Esophagus squamous epithelium (tissue), 5 donors: ENCODE measurements at places on chromosomes 4 and X. TPM values are rescaled to one million over a fixed set of nuclear protein-coding genes. Genes with fewer than 3 reads are reported as not detected.

- no peak for DNase-seq
Observed at GRCh38 chr4:76306882-76307659, 538 bp downstream of the STBD1 start.

- DNase-seq, result no peak
Observed at GRCh38 chrX:21747558-21747957, 10.4 kb downstream of the SMPX start.

GRCh38 chr4:75698963-75699228, 25.5 kb upstream of the USO1 start:
- DNase-seq, result no peak

DNA sequence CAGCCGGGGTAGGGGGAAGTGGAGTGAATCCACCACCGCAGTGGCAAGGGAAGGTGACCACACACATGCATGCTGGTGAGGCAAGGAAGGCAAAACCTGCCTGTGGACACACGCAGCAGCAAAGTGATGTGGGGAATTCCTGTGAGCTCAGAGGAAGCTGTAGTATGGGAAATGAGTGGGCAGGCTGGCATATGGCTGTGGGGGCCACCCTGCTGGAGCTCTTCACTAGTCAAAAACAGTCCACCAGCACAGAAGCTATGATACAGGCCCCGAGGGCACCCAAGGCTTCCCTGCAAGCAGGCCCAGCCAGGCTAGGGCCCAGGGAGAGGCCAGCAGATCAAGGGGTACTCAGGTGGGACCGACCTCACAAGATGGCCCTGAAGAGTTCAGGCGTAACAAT, 239.1 kb downstream of the CHM start:
- no peak for DNase-seq

- no peak for DNase-seq
Observed at GRCh38 chr4:120871173-120871572, 51.4 kb downstream of the PRDM5 start.

DNA sequence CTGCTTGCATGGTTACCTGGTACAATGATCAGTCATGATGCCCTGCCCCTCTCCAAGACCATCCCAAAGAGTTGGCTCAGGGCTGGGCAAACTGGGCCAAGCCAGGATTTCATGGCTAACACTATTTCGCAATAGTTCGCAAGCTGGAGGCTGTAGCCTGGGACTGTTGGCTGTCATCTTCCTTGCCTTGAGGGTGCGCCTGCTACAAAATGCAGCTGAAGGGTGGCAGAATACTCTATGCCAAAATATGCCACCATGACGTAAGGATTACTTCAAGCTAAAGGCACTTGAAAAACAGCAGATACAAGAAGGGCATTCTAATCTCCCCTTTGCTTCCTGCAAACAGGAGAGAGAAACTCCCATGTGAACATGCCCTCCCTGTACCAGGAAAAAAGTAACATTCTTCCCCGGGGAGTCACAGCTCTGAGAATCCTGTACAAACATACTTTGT, 21.0 kb downstream of the SAT1 start:
- no peak for DNase-seq

GRCh38 chr4:73098016-73098415, 28.5 kb upstream of the COX18 start:
- no peak for DNase-seq

GRCh38 chr4:85707611-85708010, 232.7 kb downstream of the ARHGAP24 start:
- no peak for DNase-seq

- no peak for DNase-seq
Observed at GRCh38 chrX:421646-422391, 35.1 kb upstream of the PPP2R3B start.

GRCh38 chr4:170170861-170171260, 81.1 kb upstream of the AADAT start:
- no peak for DNase-seq

DNA sequence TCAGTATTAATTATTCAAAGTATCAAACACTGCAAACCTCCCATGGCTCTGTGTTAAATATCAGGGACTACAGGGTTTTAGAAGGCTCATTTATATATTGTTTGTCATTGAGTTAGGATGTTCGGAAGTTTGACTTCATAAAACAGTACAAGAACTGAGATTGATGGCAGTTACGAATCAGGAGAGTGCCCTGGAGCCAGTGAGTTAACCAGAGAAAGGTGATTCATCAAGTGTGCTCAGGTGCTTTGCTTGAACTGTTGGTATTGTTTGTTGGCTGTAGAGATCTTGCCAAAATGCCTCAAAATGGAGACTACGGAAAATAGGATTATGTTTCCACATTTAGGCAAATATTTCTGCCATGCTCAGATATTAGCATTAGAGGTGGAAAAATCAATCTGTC, 7.5 kb upstream of the GPR101 start:
- DNase-seq, result no peak

GRCh38 chrX:68832516-68833447, 4.0 kb downstream of the EFNB1 start:
- no peak for DNase-seq

DNA sequence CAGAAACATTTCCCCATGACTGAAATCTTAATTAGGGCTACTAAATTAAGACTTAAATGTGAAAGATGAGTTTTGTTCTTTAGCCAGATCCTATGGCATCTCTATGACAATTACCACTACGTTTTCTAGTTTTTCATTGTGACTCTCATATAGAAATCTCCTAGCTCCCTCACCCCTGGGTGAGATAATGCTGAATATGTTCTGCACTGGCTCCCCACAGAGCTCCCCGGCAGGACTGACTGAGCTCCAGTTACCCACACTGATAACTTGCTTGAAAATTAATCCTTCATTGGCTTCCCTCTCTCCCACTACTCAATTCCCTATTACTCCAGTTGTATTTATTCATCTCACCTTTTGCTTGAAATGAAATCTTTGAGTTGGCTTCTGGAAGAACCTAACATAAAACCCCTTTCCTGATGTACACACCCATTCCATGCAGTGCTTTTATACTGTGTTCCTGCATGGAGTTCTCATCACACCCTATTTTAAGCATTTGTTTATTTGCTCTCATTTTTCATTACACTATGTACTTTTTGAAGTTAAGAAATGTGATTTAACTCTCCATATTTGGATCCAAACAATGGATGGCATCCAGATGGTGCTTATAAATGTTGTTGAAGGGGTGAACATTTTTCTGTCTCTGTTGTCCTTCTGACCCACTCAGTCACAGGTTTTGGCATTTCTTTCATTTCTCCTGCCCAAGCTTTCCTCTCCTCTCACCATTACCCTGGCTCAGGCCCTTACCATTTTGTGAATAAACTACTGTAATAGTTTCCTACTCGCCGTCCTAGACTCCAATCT, 623.4 kb downstream of the SPRY1 start:
- DNase-seq, result no peak

- DNase-seq, result no peak
Observed at GRCh38 chrX:49292400-49293362, 10.8 kb upstream of the GAGE10 start.

DNA sequence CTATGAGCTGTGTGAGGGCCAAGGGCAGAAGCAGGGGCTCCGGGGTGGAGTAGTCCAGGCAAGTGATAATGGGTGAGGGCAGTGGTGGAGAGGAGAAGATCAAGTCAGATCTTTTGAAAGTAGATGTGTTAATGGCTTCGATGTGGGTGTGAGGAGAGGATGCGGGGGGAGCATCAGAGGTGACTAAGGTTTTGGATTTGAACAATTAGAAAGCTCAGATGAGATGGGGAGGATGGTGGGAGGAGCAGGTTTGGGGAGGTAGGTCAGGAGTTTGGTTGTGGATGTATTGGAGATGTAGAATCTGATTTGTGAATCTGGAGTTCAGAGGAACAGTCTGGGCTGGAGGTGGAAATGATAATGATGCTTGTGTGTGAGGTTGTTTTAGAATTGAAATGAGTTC, 4.6 kb downstream of the FTSJ1 start:
- no peak for DNase-seq

- DNase-seq, result no peak
Observed at GRCh38 chrX:138270931-138271330, 440.6 kb downstream of the FGF13 start.

DNA sequence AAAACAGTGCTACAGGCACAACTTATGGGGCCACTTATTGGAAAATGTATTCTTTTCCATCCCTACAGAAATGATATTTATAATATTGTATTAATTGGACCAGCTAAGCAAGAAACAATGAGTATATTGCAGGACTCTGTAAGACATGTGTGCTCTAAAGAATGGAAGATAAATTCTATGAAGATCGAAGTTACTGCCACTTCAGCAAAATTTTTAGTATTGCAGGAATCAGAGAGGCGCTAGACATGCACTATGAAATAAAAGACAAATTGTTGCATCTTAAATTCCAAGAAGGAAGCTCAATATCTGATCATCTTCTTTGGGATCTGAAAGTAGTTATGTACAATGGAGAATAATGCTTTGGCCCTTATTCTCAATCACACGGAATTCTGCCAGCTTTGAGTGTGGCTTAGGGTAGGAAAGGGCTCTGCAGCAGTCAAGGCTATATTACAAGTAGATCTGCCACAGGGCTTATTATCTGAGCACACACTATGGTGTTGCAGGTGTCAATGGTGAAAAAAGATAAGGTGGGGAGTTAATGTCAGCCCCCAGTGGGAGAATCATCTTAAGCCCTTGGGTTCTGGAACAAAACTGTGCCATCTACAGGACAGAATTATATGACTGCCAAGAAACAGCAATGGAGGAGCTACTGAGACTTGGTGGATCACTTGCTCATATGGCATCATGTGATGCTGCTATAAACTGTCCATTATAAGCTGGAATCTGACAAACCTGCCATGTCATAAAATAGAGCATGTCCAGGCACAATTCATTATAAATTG, 334.0 kb upstream of the NDST3 start:
- no peak for DNase-seq

GRCh38 chrX:103309860-103310554, 783 bp downstream of the BEX2 start:
- no peak for DNase-seq

DNA sequence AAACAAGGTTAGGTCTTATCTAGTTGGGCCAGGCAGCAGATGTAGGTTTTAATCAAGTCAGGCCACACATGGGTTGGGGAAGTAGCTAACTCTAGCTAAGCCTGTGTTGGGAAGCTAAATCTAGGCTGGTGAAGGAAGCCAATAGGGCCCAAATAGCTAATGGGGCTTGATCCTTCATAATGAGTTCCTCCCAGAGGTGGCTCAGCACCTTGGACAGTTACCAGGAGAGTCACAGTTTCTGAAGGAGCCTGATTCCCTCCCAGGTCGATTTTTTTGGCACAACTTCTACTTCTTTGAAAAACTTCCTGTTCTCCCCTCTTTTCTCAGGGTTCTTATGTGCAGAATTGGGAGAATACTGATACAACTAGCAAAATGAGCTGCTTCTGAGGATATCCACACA, 242.5 kb upstream of the PRPS2 start:
- no peak for DNase-seq

- DNase-seq, result no peak
Observed at GRCh38 chrX:53666171-53666570, 20.3 kb downstream of the HUWE1 start.

GRCh38 chr4:14178421-14178820, 550.9 kb upstream of the BOD1L1 start:
- no peak for DNase-seq

- DNase-seq, result no peak
Observed at GRCh38 chr4:48119646-48120045, 14.4 kb downstream of the TXK start.

- no peak for DNase-seq
Observed at GRCh38 chr4:139314047-139314800, 11.9 kb upstream of the NDUFC1 start.

DNA sequence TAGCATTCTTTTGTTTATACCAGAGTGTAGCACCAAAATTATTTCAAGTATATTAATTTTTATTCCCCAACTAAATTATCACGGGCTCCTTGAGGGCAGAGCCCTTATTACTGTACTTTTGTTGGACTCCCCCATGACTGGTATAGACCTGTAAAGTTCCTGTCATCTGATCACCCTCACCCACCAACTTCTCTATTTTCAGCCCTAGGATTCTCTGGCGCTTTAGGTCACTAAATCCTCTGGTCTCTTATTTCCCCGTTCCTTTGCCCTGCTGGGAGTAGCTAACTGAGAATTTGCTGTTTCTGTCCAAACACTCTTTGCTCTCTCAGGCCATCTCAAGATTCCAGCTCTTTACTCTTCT, 3.2 kb upstream of the XKRX start:
- no peak for DNase-seq

The PPP2R2C gene
- 75.3 TPM for total RNA-seq

The ZCCHC18 gene
- total RNA-seq, result 0.73 TPM

The HDAC6 gene
- 52.3 TPM for total RNA-seq

The RPA4 gene
- 3.6 TPM for total RNA-seq

The PDCL2 gene
- total RNA-seq, result not detected

The NUP62CL gene
- total RNA-seq, result 5.5 TPM

The ANOS1 gene
- total RNA-seq, result 2.8 TPM

The F8A1 gene
- 4.3 TPM for total RNA-seq

The AWAT2 gene
- total RNA-seq, result not detected

The WWC2 gene
- 8.1 TPM for total RNA-seq

The SEC31A gene
- 142 TPM for total RNA-seq

The SAGE1 gene
- total RNA-seq, result not detected

The SSX1 gene
- total RNA-seq, result not detected
